ENCODE measurements at places on chromosomes 2 and 18. TPM values are rescaled to one million over a fixed set of nuclear protein-coding genes. Genes with fewer than 3 reads are reported as not detected.

POU3F3 gene
- not detected for total RNA-seq

GRCh38 chr2:241064008-241064801 is 37.9 kb downstream of the MTERF4 start:
- H3K4me1 ChIP-seq, result peaks cover 3% of the 10 kb centered on the region
- no peak overlapping the region for H3K27ac ChIP-seq
- no peak overlapping the region for H3K4me3 ChIP-seq

DNA sequence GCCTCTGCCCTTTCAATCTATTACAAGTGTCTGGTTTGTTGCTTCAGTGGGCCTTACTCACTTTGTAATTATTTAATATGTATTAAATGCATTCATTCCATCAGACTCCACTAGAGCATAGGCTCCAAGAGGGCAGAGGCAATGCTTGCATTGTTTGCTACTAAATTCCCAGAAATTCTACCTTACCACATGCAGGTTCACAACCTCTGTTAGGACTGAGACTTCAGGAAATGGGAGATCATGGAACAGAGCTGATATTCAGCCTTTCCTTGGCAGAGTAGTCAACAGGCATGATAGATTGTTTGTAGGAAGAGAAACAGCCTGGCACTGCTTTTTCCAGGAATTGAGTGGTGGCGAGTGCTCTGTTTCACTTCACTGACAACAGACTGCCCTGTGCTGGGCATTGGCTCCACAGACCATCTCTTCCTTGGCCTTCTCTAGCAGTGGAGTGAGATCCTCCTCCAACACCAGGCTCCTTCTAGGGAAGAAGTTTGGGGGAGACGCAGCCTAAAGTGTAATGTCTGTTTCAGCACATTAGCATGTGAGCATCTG is 6.2 kb upstream of the MATN3 start:
- DNase-seq, result no peak
- peaks cover 12% of the 10 kb centered on the region for H3K27me3 ChIP-seq
- H3K27ac ChIP-seq, result no peak overlapping the region
- H3K4me1 ChIP-seq, result no peaks in the 10 kb centered on the region
- peaks cover 7% of the 10 kb centered on the region for H3K36me3 ChIP-seq

- H3K27ac ChIP-seq, result no peak overlapping the region
- no peak overlapping the region for H3K4me3 ChIP-seq
- no peak for DNase-seq
- H3K4me1 ChIP-seq, result peaks cover 29% of the 10 kb centered on the region
- no peaks in the 10 kb centered on the region for H3K36me3 ChIP-seq
- no peaks in the 10 kb centered on the region for H3K27me3 ChIP-seq
Measured at GRCh38 chr2:207828361-207829057, 58.8 kb upstream of the FZD5 start.

GRCh38 chr2:59463426-59463825 is 1090.0 kb downstream of the BCL11A start:
- H3K36me3 ChIP-seq, result no peaks in the 10 kb centered on the region
- no peaks in the 10 kb centered on the region for H3K4me1 ChIP-seq
- H3K4me3 ChIP-seq, result no peak overlapping the region
- no peaks in the 10 kb centered on the region for H3K27me3 ChIP-seq
- no peak overlapping the region for H3K27ac ChIP-seq
- no peak for DNase-seq

GRCh38 chr2:220745682-220746081 is 826.4 kb downstream of the EPHA4 start:
- H3K4me3 ChIP-seq, result no peak overlapping the region
- H3K27ac ChIP-seq, result no peak overlapping the region
- H3K36me3 ChIP-seq, result no peaks in the 10 kb centered on the region
- no peaks in the 10 kb centered on the region for H3K27me3 ChIP-seq
- H3K4me1 ChIP-seq, result no peaks in the 10 kb centered on the region
